Left hindlimb (tissue), 1 donor: ENCODE measurements at places on chromosomes 3 and 15.
A peak's percentile ranks its signal among the peaks of the same experiment; 100 is the strongest.

DNA sequence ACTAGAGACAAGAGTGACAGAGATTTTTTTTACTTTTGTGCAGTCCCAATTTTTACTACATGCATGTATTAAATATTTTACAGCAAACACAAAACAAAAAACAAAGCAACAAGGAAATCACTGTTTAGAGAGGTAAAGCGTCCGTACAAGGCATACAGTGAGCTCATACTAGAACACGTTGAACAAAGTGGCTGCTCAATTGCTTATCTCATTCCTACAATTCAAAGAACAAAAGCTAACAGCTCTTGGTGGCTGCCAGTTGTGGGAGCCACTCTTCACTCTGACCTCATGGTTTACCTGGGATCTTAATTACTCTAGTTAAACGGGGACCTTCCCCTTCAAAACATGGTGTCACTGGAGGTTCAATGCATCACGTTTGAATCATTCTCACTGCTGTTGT is 7.6 kb upstream of the ARHGEF26 start:
- DNase-seq, result no peak

GRCh38 chr15:55403531-55403930 is 4.6 kb downstream of the CCPG1 start:
- no peak for DNase-seq

DNA sequence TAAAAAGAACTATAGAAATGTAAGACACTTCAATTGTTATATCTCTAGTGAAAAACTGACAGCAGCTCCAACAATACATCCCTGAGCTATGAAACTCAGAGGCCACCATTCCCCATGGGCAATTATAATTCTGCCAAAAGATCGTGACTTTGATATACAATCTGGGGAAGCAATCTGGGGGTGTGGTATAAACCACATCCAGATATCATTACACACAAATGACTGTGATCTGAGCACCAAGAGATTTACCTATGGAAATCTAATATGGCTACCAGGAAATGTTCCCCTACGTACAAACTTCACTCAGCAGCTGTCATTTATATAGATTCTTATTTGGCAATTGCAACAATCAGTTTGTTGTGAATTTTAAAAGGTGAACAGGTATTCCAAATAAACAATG is 110.3 kb downstream of the FRMD5 start:
- no peak for DNase-seq

- no peak for DNase-seq
Measured at GRCh38 chr3:78893161-78893560, 874.6 kb downstream of the ROBO1 start.

DNA sequence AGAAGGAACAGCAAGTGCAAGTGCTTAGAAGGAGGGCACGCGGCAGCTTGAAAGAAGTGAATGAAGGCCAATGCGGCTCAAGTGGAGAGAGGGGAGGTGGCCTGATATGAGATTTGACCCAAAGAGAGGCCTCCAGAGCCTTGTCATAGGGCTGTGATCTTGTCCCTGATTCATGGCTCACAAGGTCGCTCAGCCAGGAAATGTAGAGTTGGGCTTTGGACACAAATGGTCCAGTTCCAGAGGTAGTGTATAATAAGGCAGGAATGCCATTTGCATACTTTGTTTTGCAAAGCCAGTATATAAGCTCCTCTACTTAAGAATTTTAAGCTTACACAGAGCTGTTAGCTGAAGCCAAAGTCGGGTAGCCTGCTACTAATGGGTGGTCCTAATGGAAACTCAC is 33.7 kb downstream of the HGD start:
- DNase-seq, result no peak

- no peak for DNase-seq
Measured at GRCh38 chr3:50532062-50532705, 28.8 kb upstream of the CACNA2D2 start.

- no peak for DNase-seq
Measured at GRCh38 chr3:81378552-81379293, 382.7 kb downstream of the GBE1 start.

DNA sequence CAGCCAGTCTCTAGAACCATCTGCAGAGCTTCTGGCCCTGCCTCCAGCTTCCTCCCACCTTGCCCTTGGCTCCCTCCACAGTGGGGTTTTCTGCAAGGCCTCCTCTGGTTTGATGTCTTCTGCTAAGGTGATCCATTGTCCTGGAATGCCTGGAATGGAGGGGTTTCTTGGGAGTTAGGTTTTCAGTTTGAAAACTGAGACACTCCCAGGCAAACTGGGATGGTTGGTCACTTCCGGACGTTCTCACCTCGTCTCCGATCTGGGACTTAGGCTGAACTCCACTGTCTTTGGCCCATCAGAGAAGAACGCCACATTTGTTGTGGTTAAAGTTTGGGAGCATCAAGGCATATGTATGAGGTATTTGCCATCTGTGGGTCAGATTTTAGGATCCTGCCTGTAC is 77.4 kb upstream of the KLHL25 start:
- no peak for DNase-seq

DNA sequence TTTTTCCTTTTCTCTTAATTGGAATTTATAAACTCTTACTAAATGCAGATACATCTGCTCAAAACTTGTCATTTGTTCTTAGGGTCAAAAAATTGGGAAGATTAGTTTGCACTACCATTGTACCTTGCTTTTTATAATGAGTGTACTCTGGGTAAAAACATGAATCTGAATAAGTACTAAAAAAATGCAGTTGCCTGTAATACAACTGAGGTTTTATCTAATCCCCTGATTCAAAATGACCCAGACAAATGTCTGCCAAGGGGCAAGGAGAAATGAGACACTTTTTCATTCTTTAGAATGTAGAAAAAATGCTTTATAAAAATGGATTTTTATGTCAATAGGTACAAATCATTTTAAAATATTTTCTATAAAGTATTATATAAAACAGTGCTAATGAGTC is 42.4 kb downstream of the RASA2 start:
- DNase-seq, result no peak

- DNase-seq, result no peak
Measured at GRCh38 chr3:123508178-123508577, 59.3 kb upstream of the ADCY5 start.

GRCh38 chr15:34582461-34583371 is 735 bp downstream of the GOLGA8B start:
- DNase-seq, result peak; percentile 45

DNA sequence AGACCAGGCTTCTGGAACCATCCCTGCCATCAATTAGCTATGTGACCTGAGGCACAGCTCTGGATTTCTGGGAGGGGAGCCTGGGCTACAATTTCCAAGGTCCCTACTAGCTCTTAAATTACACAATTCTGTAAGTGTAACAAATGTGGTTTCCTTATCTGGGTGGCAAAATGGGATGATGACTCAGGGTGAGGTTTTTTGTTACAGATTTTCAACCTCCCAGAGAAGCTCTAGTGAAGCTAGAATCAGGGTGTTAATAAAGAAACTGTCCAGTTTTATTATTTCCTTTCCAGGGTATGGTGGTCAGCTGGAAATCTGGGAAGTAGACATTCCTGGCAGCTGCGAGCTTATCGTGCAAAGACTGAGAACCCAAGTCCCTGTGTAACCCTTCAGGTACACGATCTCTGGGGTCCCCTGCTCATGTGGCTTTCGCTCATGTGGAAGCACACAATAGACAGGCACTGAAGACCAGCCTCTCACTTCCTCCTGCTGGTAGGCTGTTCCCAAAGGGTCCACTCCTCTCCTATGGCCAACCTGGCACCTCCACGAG is 7.3 kb downstream of the RAB27A start:
- no peak for DNase-seq

- DNase-seq, result no peak
Measured at GRCh38 chr3:42705058-42705767, 2.6 kb upstream of the HHATL start.

DNA sequence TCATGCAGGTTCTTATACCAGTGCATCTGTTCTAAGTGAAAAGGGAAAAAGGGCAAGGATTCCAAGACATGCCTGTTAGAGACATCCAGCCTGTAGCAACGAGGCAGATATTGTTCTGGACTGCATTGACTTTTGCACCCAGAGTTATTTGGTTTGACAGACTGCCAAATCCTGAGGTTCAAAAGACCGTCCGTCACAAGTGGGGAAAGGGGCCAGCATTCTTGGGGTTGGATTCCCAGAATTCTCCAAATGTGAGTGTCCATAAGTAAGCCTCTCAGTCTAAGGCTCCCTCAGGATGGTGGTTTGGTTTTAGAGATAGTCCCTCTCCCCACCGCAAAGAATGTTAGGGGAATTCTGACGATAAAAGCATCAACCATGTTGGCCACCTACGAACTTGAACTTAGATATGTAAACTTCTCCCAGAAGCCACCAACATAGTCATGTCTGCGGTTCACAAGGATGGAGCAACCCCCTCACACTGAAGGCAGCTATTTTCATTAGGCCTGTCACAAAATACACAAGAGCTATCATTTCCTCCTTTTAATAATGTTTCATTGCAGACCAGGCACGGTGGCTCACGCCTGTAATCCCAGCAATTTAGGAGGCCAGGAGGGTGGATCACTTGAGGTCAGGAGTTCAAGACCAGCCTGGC is 13.6 kb upstream of the LACTB start:
- peak; percentile 78 for DNase-seq

DNA sequence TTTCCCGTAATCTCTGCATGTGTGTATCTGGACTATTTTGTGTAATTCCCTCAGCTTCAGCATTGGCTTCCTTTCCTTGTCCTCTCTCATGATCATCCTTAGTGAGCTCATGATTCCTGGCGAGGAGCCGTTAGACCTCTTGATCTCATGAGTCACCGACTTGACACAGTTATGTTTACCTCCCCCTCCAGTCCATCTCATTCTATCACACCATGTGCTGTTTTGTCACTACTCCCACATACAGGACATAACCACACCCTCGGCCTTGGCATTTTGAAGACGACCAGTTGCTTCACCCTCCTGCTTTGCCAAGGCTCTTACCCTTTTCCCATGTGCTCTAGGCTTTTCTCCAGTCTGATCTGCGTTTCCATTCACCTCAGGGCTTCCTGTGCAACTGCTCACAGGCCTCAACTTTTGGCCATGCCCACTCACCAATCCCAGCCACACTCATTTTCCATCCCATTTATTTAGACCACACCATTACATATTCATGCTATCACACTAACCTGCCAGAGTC is 41.5 kb downstream of the CP start:
- DNase-seq, result peak; percentile 43

GRCh38 chr15:76178296-76179000 is 118.7 kb downstream of the TMEM266 start:
- peak; percentile 55 for DNase-seq

- DNase-seq, result no peak
Measured at GRCh38 chr15:74466570-74466969, 5.6 kb upstream of the UBL7 start.

GRCh38 chr3:186060222-186060621 is 48.7 kb downstream of the ETV5 start:
- no peak for DNase-seq

- DNase-seq, result no peak
Measured at GRCh38 chr15:99929266-99929665, 196.0 kb upstream of the LYSMD4 start.

- DNase-seq, result no peak
Measured at GRCh38 chr3:88031642-88032077, 27.1 kb downstream of the CGGBP1 start.

GRCh38 chr15:63203451-63204090 is 14.2 kb downstream of the RAB8B start:
- no peak for DNase-seq

DNA sequence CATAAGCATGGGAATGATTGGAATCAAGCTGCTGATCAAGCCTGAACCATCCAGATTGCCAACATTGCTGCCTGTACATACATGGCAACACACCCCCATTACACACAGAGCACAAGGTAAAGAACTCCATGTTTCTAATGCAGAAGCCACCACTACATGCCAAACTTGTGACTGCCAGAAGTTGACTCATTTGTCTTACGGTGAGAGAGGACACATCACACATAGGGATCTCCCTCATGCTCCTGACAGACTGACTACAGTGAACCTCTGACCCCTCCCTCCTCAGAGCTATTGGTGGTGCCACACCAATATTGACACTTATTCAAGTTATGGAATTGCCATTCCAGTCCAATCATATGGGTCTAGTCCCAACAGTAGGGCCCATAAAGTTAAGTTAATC is 42.3 kb downstream of the EFHB start:
- no peak for DNase-seq

GRCh38 chr3:123084192-123084591 is 17.4 kb downstream of the PDIA5 start:
- DNase-seq, result no peak

DNA sequence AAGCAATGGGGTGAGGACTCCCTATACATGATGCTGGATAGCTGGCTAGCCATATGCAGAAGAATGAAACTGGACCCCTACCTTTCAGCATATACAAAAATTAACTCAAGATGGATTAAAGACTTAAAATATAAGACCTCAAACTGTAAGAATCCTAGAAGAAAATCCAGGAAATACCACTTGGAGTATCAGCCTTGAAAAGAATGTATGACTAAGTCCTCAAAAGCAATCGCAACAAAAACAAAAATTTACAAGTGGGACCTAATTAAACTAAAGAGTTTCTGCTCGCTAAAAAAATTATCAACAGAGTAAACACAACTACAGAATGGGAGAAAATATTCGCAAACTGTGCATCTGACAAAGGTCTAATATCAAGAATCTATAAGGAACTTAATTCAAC is 94.3 kb downstream of the XRN1 start:
- DNase-seq, result no peak

DNA sequence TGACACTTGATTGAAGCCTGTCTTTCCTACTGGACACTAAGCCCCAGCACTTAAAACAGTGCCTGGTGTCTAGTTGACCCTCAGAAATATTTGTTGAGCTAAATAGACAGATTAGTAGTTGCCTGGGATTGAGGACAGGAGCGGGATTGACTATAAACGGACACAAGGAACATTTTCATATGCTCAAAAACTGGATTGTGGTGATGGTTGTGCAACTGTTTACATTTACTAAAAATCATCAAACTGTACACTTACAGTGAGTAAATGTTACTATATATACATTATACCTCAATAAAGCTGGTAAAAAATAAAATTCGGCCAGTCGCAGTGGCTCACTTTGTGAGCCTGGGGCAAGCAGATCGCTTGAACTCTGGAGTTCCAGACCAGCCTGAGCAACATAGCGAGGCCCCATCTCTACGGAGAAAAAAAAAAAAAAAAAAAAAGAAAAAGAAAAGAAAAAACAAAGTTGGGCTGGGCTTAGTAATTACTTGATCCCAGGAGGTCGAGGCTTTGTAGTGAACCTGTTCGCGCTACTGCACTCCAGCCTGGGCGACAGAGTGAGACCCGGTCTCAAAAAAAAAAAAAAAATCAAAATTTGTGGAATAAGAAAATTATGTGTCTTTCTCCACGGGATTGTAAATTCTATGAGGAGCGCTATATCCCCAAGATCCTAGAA is 632 bp upstream of the IDH3A start:
- DNase-seq, result no peak

GRCh38 chr3:839981-840380 is 252.8 kb upstream of the CNTN6 start:
- no peak for DNase-seq

DNA sequence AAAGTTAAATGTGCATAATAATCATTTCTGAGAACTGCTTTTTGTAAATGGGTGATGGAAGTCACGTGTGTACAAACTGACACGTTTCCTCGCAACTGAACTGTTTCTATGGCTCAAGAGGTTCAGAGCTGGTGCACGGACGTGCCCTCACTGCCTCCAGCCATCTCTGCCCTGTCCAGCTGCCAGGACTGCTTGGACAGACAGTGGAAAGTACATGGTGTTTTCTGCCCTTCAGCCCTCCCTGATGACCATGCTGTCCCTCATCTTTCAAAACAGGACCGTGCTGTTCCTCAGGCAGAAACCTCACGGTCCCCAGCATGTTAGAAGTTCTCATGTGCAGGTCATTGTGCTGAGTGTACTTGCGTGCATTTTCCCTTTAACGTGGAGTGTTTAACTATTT is 38.7 kb downstream of the GJD2 start:
- DNase-seq, result no peak

GRCh38 chr3:46912986-46913385 is 35.5 kb downstream of the PTH1R start:
- DNase-seq, result peak; percentile 3
